ENCODE measurements at places on chromosomes 6 and 20.

DNA sequence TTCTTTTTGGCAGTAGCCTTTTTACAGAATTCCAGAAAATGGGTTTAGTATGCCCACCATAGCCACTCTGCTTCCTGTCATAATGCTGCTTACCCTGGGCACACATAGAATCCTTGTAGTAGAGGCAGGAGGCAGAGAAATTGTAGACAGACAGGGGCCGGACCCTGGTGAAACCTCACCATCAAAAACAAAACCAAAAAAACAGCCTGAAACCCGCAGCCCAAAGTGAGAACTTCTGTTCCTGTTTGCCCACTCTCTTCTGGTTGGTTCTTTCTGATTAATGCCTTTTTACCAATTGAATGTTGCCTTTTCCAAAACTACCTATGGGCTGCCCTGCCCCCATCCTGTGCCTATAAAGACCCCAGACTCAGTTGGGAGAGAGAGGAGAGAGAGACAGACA is 188.2 kb downstream of the CDKAL1 start:
- DNase-seq: no peak

GRCh38 chr6:11537229-11538051 is at the start of gene TMEM170B:
TSS of gene TMEM170B (plus strand) at chr6:11537749. CDS start at chr6:11538278, 529 bp downstream.
- no peak for DNase-seq

DNA sequence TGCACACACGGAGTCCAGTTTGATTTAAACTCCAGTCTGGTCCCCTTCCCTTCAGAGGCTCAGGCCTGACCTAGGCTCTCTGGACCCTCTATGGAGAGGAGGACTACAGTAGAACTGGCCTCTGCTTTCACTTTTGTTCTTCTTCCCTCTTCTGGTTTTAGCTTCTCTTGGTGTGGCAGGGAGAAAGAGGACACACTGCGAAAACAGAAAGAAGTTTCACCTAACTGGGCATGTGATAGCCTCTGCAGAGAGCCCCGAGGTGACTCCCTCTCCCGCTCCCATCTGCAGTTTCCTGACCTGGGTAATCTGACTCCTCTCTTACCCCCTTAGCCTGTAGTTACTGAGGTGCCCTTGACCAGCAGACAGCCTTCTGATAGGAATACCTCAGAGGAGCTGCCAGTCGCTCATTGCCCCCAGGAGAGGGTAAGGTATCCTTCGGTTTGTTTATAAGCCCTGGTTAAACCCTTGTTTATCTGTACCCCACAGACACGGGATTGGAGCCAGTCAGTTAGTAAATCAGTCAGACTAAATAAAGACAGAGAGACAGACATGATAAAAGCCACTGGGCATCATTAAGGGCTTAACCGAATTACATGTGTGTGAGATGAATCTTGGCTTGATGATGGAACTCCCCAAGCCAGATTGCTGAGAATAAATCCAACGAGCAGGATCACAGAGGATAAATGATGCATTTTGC is 12.0 kb upstream of the DTNBP1 start:
- DNase-seq: no peak

DNA sequence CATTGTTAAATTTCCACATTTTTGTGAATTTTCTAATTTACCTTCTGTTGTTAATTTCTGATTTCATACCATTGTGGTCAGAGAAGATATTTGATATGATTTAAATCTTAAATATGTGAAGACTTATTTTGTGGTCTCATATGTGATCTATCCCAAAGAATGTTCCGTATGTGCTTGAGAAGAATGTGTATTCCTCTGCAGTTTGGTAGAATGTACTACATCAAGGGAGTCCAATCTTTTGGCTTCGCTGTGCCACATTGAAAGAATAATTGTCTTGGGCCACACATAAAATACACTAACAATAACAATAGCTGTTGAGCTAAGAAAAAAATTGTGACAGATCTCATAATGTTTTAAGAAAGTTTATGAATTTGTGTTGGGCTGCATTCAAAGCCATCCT is 176.2 kb upstream of the PRND start:
- no peak for DNase-seq

DNA sequence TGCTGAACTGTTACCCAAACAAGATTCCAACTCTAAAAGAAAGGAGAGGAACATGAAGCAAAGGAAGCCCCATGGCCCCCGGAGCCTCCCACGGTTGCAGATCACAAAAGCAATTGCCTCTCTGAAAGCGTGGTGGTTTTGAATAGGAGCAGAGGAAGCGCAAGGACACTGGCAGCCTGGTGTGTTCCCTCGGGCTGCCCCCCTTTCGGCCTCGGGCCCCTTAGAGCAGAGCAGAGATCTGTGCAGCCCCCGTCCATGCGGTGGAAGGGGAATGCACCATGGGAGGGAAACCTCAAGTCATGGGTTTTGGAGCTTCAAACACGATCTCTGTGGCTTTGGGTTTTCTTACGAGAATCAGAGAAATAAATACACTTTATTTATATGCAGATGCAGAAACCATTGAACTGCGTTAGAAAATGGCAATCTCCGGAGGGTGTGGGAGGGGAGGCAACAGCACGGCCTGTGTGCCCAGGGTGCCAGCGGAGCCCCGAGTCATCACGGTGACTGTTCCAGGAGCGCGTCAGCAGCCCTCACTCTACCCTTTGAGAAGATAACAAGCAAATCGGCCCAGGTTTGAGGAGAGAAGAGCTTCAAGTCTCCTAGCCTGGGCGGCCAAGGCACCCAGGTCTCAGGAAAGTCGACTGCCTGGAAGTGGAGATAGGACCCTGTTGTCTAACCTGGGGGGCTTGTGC is 20.5 kb downstream of the FOXF2 start:
- DNase-seq: no peak

GRCh38 chr6:52362443-52363227 is 684 bp downstream of the PAQR8 start:
- DNase-seq: no peak

- no peak for DNase-seq
These were observed 494.8 kb upstream of the SOX4 start for GRCh38 chr6:21098744-21099143.

DNA sequence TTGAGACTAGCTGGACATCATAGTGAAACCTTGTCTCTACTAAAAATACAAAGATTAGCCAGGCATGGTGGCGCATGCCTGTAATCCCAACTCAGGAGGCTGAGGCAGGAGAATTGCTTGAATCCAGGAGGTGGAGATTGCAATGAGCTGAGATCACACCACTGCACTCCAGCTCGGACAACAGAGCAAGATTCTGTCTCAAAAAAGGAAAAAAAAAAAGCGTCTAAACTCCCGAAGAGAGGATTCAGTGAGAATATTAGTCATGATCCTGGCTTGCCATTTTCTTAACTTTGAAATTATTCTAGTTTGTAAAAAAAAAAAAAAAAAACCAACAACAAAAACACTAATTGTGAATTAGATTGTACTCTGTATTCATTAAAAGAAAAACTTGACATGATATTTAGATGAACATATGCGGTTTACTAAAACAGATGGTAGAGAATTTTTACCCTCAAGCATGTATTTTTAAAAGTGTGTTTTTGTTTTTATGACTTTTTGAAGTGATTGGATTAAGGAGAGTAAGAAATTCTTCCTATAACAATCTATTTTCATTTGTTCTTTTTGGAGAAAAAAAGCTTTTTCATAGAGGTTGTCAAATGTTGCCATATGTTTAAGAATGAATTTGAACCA is 80.7 kb downstream of the UST start:
- no peak for DNase-seq

GRCh38 chr20:59936409-59936808 is 3.0 kb upstream of the SYCP2 start:
- no peak for DNase-seq

- DNase-seq: no peak
These were observed 60.6 kb upstream of the ASIP start for GRCh38 chr20:34180460-34181120.

DNA sequence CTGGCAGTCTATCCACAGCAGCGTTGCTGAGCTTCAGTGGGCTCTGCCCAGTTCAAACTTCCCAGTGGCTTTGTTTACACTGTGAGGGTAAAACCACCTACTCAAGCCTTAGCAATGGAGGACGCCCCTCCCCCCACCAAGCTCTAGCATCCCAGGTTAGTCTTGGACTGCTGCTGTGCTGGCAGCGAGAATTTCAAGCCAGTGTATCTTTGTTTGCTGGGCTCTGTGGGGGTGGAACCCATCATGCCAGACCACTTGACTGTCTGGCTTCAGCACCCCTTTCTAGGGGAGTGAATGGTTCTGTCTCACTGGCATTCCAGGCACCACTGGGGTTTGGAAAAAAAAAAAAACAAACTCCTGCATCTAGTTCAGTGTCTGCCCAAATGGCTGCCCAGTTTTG is 249.7 kb upstream of the SYNCRIP start:
- no peak for DNase-seq

- no peak for DNase-seq
These were observed 1.4 kb downstream of the LAMP5 start for GRCh38 chr20:9515741-9516233.

DNA sequence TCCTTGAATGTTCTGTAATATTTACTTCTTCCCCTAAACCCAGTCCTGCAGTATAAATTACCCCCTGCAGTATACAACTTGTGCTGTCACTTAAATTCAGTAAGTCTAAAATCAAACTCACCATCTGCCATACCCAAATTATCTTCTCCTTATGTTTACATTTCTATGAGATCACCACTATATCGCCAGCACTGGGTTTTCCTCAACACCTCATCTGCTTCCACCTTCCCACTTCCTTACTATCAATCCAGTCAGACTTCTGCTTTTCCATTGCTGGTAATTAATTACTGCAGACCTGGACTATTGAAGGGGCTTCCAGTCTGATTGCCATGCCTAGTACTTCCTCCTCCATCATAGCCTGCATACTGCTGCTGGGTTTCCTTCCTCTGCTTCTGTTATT is 15.2 kb downstream of the EFHC1 start:
- no peak for DNase-seq

DNA sequence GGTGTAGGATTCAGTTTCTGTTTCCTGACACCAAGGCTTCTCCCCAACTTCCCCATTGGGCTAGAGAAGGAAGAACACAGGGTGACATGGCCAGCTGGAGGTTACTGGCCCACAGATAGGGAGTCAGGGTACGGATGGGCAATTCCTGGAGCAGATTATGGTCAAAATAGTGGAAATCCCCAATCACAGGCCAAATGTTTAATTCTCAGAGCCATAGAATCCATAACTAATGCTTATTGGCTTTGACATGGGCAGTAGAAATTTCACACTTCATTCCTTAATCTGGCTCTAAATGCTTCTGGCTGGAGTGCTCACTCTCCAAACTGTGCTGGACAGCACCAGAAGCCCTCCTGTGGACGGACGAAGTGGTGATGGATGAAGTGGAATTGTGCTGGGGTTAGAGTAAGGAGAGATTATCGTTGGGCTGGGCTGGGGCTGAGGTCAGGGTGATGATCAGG is 887 bp downstream of the SIGLEC1 start:
- DNase-seq: no peak

DNA sequence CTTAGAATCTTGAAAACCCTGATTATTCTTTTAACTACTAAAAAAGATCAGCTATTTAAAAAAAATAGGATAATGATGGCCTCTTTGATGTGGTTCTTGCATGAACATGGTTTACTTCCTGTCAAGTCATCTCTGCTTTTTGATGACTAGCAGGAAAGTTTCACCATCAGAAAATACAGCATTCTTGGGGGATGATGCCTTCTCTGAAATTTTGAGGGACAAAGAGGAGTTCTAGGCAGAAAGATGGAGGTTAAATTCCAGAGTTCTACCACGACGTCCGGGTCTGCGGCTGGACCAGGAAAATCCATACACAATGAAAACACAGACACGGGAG is 130.4 kb downstream of the OLIG3 start:
- no peak for DNase-seq

DNA sequence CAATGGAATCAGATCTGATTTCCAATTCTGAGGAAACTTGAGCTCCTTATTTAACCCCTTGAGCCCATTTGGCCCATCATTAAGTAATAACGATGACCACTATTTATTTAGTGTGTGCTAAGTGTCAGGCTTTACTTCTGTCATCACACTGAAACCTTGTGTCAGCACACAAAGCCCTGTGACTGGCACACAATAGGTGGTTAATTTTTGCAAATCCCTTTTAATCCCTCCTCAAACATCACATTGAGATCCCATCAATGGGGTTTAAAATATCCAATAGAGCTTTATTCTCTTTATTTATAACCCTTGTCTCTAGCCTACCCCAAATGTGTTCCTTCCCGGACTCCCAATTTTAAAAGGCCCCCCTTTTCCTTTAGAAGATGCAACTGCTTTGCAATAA is 656.8 kb upstream of the CHD6 start:
- DNase-seq: no peak

DNA sequence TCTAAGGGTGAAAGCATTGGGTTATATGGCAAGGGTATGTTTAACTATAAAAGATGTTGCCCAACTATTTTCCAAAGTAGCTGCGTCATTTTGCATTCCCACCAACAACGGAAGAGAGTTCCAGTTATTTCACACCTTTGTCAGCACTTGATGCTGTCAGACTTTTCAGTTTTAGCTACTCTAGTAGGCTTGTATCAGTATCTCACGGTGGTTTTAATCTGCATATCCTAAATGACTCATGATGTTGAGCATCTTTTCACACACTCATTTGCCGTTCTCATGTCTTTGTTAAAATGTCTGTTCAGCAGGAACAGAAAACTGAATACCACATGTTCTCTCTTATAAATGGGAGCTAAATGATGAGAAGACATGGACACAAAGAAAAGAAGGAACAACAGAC is 122.3 kb downstream of the RNASET2 start:
- no peak for DNase-seq

DNA sequence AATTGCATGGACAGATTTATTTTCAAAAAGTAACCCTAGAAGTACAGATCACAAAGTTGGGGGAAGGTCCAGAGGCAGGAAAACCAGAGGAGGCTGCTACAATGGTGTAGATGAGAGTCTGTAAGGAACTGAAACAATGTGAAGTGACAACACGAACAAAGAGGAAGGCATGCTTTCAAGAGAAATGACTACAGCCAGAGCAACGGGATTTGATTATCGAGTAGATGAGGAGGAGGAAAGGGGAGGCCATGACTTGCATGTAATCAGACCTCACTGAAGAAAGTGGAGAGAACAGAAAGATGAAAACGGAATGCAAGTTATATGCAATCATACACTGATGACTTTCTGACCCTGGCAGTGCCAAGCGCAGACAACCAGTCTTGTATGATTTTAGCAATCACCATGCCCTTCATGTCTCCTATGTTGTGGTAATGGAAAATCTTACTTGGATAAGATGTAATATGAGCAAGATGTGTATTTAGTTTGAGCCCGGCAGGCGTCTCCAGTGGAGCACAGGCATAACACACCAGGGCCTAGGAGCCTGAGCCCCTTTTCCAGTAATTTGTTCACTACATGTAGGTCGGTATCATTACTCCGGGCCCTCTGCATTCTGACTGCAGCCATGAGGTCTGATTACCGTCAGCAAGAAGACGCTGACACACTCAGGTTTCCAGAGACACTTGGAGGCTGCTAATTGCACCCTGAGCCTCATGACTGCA is 34.0 kb upstream of the FAM83C start:
- DNase-seq: no peak

- no peak for DNase-seq
These were observed 89.8 kb upstream of the PRSS16 start for GRCh38 chr6:27157459-27158315.

- no peak for DNase-seq
These were observed 772 bp downstream of the SESN1 start for GRCh38 chr6:109093732-109094415.

Data from glomerular endothelial cell (primary cell).